ENCODE measurements at places on chromosomes 13 and 19. TPM values are rescaled to one million over a fixed set of nuclear protein-coding genes. Genes with fewer than 3 reads are reported as not detected.

- DNase-seq: no peak
Observed at GRCh38 chr13:100530671-100531213, 57.8 kb downstream of the GGACT start.

- no peak for DNase-seq
Observed at GRCh38 chr13:67318860-67319259, 88.7 kb upstream of the PCDH9 start.

DNA sequence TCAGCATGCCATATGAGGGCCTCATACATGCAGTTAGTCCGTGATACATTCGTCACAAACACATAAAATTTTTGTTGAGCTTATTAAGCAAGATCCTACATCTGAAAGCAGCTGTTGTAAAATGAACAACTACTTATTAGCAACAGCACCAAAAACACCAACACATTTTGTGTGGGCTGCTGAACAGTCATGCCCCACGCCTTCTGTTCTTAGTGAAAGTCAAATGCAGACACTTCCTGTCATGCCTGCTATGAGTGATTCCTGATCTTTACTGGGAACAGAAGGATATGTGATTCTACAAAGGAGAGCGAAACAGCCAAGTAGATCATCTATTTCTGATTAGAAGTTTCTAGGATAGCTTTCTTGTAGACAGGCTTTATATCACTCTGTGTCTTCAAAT lies 4.2 kb upstream of the B3GLCT start:
- DNase-seq: no peak

DNA sequence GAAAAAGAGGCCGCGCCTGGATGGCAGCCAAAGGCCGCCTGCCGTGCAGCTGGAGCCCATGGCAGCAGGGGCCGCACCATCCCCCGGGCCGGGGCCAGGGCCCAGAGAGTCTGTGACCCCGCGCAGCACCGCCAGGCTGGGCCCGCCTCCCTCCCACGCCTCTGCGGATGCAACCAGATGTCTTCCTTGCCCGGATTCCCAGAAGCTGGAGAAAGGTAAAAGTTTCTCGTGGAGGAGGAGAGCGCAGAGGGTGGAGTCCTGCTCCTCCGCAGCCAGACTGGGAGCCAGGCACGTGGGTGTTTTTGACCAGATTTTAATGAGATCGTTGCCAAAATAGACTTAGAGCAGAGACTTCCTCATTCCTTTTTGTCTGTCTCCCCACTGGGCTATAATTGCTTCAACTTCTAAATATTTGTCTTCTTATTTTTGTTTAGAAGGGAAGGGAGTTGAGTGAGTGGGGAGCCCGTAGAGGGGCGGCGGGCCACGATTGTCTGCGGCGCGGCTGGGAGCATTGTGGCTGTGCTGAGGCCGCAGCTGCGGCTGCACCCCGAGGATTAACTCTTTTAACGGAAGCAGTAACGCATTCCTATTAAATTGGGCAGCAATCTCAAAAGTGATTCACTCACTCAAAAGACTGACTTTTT lies 22.8 kb upstream of the NDUFS7 start:
- peak; percentile 60 for DNase-seq

DNA sequence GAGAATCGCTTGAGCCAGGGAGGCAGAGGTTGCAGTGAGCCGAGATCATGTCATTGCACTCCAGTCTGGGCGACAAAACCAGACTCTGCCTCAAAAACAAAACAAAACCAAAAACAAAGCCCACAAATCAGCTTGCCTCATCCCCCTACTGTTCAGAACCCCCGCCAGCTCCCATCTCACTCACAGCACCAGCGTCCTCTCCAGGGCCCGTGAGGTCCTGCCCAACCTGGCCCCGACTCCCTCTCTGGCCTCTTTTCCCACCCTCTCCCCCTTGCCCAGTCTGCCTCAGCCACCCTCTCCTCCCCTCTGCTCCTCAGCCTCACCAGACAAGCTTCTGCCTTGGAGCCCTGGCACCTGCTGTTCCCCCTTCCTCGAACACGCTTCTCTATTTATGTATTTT lies 3.8 kb downstream of the SLC8A2 start:
- no peak for DNase-seq

DNA sequence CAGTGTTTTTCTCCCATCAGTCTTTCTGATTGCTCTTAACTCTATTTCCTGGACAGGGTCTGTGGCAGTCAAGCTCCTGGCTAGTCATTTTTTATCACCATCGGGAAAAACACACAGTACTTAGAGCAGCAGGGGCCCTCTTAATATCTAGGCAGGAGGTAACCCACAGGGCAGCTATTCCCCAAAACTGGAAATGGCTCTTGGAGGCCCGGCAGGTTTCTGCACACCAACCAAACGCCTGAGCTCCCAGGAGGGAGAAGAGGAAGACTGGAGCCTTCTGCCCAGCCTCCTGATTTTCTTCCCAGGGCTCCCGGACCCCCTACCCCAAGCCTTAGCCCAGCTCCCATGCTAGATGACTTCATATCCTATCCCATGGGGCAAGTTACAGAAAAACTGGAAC lies 49.3 kb upstream of the VSTM2B start:
- DNase-seq: no peak

DNA sequence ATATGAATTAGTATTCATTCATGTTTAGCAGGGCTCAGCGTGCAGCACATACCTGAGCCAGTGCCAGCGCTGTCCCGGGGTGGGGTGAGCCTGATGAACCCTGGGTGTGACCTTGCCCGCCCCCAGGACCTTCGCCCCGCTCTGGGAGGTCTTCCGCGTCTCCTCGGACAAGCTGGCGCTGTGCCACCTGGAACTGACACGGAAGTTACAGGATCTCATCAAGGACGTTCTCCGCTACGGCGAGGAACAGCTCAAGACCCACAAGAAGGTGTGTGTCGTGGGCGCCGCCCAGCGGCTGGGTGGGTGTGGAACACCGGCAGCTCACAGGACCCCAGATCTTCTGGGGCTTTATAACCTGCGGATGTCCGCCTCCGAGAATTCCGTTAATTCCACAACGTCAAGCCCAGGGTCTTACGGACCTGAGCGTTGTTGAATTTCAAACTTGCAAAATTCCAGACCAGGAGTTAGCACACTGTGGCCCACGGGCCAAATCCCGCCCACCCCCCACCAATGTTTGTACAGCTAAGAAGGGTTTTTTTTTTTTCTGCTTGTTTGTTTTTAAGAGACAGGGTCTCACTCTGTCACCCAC lies 15.4 kb downstream of the FCHO1 start:
- peak; percentile 70 for DNase-seq

Gene PDS5B
- total RNA-seq: 71.7 TPM

Gene CBLC
- total RNA-seq: 15.7 TPM

Gene PSG11
- not detected for total RNA-seq

Gene BCL3
- total RNA-seq: 34.4 TPM

Gene GJB6
- total RNA-seq: not detected

Gene CFAP97D2
- not detected for total RNA-seq

Data from breast epithelium (tissue), 4 donors.